Right renal pelvis (tissue), 4 donors: ENCODE measurements at places on chromosomes 5 and 9. TPM values are rescaled to one million over a fixed set of nuclear protein-coding genes. Genes with fewer than 3 reads are reported as not detected.

DNA sequence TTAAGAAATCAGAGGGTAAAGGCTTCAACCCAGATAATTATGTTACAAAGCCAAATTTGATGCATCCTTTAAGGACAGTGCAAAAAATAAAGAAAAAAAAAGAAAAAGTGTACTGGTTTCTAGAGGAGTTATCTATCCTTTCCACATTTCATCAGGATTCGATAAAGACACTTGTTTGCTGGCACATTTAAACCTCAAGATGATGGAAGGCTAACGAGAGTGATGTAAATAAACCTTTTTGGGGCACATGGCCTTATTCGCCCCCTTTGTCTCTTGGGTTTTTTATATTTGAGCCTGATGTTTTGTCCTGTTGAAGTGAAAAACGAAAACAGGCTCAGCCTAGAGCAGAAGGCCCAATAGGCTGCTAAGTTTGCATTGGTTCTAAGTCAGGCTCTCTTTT lies 416.5 kb downstream of the TAF11L14 start:
- no peak for DNase-seq

MARCOL gene
- not detected for polyA plus RNA-seq

GRCh38 chr9:35616681-35617459 lies 1.3 kb downstream of the CD72 start:
- no peak for DNase-seq

ANKRD31 gene
- 0.53 TPM for polyA plus RNA-seq

DNA sequence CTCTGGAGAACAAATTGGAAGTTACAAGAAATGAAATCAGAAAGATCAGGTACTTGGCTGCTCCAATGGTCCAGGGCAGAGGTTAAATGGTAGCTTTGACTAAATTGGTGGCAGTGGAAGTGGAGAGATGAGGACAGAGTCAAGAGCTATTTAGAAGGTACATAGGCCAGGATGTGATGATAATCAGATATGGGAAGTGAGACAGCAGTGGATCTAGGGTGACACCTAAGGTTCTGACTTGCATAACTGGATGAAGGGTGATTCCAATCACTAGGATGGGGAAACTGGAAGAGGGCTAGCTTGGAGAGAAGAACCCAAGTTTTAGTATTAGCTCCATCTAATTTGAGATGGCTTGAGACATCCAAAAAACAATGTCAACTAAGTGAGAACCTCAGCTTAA lies 24.0 kb upstream of the NDUFB6 start:
- no peak for DNase-seq

GRCh38 chr5:96648593-96648992 lies 13.6 kb upstream of the CAST start:
- no peak for DNase-seq

DNA sequence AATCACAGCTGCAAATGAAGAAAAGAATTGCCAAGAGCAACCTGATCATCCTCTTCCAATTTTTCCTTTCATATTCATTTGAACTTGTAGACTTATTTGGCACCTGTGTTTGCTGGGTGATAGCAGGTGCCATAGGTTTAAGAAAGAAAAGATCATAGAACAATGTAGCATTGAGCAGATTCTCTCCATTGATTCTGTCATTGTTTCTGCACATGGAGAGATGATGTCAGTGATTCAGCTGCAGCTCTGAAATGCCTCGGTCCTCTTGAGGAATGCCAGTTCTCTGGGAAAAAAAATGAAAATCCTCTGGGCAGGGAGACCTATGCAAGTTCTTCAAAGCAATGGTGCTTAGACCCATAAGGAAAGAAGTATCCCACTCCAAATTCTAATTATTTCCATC lies 418.1 kb upstream of the KLF4 start:
- DNase-seq: no peak

DNA sequence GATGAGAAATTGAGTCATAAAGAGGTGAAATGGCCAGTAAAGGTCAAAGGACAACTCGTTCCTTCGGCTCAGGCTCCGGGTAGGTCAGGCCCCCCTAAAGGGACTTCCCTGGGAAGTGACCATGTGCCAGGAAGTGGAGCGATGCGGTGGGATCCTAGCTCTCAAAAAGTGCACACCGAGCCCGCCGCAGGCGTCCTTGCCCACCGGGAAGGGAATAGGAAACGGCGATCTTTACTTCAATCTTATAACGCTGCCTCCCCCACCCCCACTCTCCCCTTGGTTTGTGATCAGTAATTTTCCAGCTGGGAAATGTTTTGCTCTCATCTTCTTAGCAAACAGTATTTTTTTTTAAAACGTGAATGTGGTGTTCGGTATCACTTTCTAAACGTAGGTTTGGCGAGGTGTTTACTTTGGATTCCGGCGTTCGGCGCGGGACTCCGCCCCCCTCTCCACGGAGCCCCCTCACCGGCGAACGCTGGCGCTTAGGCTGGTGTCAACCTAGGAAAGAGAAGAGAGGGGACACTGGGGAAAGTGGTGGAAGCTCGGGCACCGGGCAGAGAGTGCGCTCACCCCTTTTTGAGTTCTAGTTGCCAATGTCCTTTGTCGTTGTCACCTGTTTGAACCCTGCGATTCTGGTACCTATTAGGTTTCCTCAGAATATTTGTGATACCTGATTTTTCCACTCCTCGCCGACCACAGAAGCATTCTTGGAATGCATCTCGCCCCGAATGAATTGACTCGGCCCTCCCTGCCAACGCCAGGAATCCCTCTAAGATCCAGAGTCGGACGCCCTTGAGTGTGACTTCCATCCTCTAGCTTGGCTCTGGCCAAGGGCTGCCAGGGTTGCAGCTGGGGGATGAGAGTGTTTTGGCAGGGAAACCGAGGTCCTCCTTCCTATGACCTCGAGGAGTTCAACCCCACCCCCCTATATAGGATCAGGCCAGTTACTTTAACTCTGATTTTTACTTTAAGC lies 1.8 kb upstream of the KLF4 start:
- DNase-seq: no peak

DNA sequence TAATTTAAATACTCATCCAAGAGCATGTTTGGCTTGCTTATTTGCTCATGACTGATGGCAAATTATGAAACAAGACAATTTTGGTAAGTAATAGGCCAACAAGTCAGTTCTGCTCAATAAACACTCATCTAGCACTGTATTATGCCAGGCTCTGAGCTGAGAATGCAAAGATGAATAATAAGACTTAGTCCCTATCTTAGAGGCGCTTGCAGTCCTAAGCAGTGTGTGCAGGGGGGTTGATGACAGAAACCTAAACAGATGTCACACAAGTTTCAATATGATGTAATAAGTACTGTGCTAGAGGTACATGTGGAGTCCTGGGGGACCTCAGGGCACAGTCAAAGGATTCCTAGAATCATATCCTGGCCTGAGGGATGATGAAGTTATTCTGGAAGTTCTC lies 287.6 kb upstream of the ADRA1B start:
- DNase-seq: no peak

TLR4 gene
- 6.8 TPM for polyA plus RNA-seq

DNA sequence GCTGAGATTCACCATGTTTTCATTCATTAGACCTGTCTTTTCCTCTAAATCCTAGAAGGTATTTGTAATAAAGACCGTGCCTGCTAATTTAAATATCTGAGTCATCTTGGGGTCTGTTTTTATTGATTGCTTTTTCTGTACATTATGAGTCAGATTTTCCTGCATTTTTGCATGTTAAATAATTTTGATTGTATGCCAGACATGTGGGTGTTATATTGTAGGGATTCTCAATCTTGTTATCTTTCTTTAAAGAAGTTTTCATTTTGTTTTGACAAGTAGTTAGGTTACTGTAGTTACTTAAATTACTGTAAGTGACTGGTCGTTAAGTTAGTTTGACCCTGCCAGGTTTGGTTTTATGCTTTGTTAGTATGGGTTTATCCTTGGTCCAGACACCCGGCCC lies 35.1 kb downstream of the EXOSC2 start:
- DNase-seq: no peak

GRCh38 chr9:36268007-36268427 lies 9.8 kb upstream of the GNE start:
- DNase-seq: no peak

ENHO gene
- polyA plus RNA-seq: 2.0 TPM

GRCh38 chr5:33346534-33346933 lies 94.2 kb upstream of the TARS1 start:
- DNase-seq: no peak

GRCh38 chr5:53261245-53261644 lies 151.7 kb upstream of the MOCS2 start:
- no peak for DNase-seq

FRMPD1 gene
- polyA plus RNA-seq: 0.82 TPM

DNA sequence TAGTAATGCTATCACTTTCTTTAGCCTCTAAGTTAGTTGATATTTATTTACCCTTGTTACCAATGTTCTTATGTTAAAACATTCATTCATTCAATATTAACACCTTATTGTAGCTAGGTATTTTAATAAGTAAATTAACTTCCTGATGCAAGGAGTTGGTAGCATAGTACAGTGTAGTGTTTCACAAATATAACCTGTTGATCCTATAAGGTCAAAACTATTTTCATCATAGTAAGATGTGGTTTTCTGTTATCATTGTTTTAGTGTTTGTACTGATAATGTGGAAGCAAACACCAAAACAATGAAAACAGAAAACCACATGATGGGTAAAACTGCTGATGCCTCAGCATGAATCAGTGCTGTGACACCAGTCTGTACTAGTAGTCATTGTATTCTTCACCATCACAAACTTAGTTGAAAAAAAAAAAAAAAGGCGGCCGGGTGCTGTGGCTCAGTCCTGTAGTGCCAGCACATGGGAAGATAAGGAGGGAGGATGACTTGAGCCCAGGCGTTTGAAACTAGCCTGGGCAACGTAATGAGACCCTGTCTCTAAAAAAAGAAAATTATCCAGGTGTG lies 36.5 kb downstream of the ZCCHC7 start:
- DNase-seq: no peak

GRCh38 chr5:132800545-132800944 lies 12.6 kb upstream of the SOWAHA start:
- no peak for DNase-seq

DNA sequence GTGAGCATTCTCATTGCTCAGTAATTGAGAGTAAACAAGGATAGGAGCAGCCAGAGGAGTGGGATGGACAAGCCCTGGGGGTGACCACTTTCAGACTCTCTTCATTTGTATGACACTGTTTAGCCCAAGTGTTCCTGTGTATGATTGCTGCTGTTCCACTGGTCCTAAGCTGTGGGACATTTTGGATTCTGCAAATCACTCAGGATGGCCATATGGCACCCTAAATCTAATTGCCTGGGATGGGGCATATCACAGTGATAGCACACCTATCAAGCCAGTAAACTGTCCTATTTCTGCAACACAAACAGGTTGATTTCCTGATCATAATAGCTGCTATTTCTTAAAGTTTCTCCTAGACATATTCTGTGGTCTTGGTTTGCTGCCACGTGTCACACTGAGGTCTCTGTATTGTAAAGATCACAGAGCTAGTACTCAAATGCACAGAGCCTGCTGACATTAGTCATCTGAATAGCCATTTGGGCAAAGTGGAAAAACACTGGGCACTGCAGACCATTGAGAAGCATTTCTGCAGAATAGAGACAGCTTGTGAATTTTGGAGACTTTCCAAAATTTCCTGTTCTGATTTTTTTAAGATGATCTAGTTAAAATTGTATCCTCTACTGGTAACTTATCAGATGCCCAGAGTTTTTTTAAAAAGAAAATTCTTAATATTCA lies 320.2 kb downstream of the RFX3 start:
- no peak for DNase-seq

PITX1 gene
- 0.05 TPM for polyA plus RNA-seq

DNA sequence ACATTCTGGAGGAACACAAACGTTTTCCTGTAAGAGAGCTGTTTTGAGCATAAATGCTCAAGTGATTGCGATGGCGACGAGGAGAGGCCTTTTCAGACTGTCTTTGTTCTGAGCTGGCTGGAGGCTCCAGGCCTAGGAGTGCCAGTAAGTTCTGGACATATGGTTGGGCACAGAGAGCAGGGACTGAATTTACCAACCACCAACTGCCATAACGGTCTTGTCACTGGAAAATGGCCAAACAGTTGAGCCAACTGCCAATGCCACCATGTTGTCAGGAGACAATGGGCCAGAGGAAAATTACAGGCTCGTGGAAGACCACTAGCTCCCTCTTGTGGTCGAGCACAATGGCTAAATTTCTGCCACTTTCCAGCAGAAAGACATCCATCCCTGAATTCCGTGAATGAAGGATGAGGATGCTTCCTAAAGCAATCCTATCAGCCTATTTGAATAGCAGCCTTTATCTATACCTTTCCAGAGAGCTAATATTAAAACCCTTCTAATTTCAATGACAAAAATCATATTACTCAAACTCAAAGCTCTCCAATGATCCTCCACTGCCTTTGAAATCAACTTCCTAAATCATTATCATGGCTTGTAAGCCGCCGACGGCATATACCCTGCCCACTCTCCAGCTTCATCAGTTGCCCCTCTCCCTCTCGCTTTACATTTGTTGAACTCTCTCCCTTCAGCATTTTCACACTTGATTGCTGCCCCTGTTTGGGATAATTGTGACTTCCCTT lies 66.9 kb upstream of the GLIS3 start:
- no peak for DNase-seq

DNA sequence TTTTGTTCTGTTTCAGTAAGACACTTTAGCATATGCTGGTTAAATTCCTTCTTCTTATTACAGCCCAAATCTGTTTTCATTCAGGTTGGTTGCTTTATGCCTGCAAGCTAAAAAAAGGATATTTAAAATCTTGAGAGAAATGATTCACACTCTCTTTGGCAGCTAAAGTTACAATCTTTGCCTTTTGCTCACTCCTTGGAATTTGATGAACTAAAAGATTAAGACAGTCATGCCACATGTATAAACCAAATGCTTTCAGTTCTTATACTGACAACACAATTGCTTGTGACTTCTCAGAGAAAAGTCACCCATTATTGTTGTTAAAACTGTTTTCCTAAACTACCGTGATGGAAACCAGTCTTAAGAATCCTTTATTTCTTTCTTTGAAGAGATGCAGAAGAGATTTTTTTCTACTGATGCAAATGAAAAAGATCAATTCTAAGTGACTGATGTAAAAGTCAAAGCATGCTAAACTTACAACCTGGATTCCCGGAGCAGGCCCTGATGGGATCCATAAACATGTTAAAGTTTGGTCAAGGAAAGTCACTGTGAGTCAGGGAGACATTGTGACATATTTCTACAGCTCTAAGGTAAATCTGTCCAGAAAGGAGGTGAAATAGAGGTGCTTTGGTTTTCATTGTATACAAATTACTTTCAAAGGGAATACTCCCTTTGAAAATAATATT lies 144.2 kb upstream of the CDH10 start:
- no peak for DNase-seq

NMUR2 gene
- polyA plus RNA-seq: 0.12 TPM

DNA sequence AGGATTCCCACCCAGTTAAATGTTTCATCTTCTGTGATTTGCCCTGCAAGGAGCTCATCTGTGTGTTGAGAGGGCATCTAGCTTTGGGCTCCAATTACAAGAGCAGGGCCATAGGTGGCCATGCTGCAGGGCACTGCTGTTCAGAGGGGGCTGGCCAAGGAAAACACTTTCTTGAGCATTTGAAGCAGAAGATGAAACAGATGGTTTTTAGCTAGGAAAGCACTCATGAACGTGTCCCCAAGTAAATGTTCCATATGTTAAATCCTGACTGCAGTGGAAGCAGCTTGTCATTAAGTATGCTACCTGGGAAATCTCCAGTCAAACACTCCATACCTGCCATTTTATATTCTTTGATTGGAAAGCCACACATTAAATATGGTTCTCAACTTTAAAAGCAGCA lies 176.6 kb downstream of the FBXL7 start:
- no peak for DNase-seq

- no peak for DNase-seq
These were observed 9.7 kb upstream of the OBP2A start for GRCh38 chr9:135536216-135536615.
